Breast epithelium (tissue), 4 donors: ENCODE measurements at places on chromosomes 11 and 22.

DNA sequence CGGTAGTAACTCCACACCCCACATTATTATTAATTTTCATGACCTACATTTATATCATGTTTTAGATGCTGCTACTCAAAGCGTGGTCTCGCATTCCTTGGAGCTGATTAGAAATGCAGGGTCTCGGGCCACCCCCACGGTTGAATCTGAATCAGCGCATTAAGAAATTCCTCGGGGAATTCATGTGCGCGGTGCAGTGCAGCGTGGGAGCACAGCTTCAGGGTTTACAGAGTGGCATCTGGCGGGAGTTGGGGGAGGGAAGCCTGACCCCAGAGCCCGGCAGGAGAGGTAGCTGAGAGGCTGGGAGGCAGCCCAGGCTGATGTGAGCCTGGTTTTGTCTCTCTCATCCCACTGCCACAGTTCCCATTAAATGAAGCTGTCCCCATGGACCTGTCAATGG, 48.1 kb upstream of the DAGLA start:
- H3K27me3 ChIP-seq, result no peaks in the 10 kb centered on the region
- DNase-seq, result no peak
- no peak overlapping the region for H3K4me3 ChIP-seq

- no peak for DNase-seq
- H3K36me3 ChIP-seq, result no peaks in the 10 kb centered on the region
- H3K27ac ChIP-seq, result peak overlapping the region; percentile 88
- H3K27me3 ChIP-seq, result no peaks in the 10 kb centered on the region
- H3K4me1 ChIP-seq, result peaks cover 64% of the 10 kb centered on the region
Observed at GRCh38 chr22:30309951-30310741, 16.6 kb downstream of the TBC1D10A start.

DNA sequence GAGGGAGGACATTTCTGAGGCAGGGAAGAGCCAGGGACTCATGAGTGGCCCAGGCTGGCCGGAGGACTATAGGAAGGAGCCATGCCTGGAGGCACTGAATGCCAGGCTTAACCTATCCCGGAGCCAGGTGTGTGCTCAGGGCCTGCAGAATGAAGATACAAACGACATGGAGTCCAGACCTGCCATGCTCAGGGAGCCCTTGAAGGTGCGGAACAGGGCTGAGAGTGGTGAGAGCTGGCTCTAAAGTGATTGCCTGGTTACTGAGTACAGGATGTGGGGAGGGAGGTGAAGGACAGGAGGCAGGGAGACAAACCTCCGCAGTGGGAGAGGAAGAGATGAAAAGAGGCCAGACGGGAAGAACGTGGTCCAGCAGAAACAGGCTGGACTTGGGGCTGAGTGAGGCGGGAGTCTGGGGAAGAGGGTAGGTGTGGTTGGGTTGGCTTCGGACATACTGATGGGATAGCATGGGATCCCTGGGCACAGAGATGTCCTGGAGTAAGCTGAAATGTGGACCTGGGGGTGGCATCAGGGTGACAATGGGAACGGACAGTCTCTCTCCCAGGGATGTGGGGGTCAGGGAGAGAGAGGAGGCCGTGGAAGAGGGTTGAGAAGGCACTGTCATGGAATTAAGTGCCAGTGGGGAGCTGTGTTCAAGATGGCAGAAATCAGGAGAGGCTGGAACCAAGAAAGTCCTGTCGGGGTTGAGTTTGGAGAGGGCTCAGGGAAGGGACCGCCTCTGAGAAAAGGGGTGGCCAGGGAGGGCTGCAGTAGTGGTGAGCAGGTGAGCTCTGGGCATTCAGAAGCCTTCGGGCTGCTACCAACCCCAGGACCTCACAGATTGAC, 1.5 kb upstream of the ANKRD13D start:
- no peaks in the 10 kb centered on the region for H3K27me3 ChIP-seq
- H3K36me3 ChIP-seq, result peaks cover 13% of the 10 kb centered on the region
- H3K4me3 ChIP-seq, result no peak overlapping the region
- H3K4me1 ChIP-seq, result peaks cover 8% of the 10 kb centered on the region

DNA sequence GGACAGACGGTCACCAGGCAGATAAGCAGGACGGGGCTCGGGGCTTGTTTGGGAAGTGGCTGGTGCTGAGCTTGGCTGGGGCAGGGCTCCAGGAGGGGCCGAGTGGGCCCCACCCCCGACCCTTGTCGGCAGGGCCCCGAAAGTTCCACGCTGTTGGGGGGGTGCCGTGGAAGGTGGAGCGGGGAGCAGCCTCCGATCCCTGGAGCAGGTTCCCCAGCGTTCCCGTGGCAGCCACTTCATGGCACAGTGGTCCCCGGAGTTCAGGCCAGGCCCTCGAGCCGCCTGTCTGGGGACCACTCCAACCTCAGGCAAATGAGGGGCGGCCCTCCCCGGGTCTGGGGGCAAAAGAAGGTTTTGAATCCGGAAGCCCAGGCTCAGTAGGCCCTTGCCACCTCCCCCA, 46.7 kb upstream of the PPARA start:
- no peaks in the 10 kb centered on the region for H3K36me3 ChIP-seq
- DNase-seq, result no peak
- peaks cover 66% of the 10 kb centered on the region for H3K4me1 ChIP-seq
- H3K27me3 ChIP-seq, result no peaks in the 10 kb centered on the region
- H3K4me3 ChIP-seq, result no peak overlapping the region

- H3K4me1 ChIP-seq, result no peaks in the 10 kb centered on the region
- H3K27ac ChIP-seq, result no peak overlapping the region
- no peaks in the 10 kb centered on the region for H3K27me3 ChIP-seq
- no peaks in the 10 kb centered on the region for H3K36me3 ChIP-seq
- H3K4me3 ChIP-seq, result no peak overlapping the region
Observed at GRCh38 chr11:30457087-30457486, 129.1 kb downstream of the MPPED2 start.
